Suppressor macrophage (primary cell): ENCODE measurements at places on chromosomes 16 and 17.

- peak; percentile 20 for DNase-seq
Measured at GRCh38 chr16:89920723-89921122, 2.1 kb downstream of the MC1R start.

- DNase-seq, result no peak
Measured at GRCh38 chr17:22171631-22172030, 479.3 kb downstream of the KCNJ18 start.

- DNase-seq, result no peak
Measured at GRCh38 chr16:84043486-84044117, 1.0 kb upstream of the SLC38A8 start.

GRCh38 chr17:69516225-69516624 lies 101.7 kb downstream of the MAP2K6 start:
- no peak for DNase-seq

DNA sequence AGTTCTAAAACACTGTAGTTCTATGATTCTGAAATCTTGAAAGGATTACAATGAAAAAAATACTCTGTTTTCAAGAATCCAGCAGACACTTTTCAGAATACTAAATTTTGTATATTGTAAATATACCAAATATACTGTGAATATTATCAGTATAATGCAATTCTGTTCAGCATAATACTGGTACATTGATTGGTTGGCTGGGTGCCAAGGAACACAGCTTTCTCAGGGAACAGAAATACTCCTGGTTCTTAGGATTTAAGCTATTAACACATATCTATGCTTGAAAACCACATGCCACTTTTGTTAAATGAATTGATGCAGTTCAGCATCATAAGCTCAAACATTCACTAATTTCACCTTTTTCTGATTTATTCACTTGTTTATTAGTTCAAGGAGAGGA lies 2.5 kb upstream of the GINS3 start:
- DNase-seq, result no peak

DNA sequence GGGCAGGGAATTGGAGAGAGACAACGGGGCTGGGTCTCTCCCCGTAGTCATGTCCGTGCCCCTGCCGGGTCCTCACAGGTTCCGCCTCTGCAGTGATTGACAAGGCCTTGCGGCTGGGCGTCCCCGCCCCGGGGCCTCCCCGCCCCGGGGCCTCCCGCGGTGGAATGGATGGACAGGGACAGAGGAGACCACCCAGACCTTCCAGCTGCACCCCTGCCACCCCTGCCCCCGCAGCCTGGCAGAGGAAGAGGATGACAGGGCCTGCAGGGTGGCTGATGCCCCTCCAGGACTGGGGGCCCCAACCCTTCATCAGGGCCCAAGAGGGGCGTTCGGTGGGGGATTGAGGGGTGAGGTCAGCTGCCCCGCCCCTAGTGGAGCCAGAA lies 216.4 kb upstream of the CIBAR2 start:
- no peak for DNase-seq

DNA sequence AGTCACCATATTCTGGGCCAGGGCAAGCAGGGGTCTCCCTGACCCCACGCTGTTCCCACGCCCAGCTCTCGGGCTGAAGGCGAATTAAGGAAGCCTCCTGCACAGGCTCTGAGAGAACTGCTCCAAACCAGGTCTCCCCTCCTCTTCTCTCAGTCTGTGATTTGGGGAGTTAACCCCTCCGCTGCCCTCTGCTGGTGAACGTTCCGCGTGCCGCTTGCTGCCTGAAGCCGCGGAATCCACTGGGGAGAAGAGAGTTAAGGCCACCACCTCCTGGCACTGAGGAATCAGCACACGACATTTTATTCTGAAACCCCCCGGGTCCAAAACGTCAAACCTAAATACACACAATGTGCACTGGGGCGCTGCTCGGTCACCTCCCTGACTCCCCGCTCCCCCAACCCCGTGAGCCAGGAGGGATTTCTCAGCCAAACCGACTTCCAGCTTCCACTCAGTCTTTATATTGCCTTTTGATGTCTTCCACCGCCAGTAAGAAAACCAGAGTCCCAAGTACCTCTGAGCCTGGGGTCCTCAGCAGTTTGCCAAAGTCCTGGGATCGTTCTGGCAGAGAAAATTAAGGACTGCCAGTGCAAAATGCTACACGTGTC lies 54.4 kb upstream of the RCVRN start:
- peak; percentile 50 for DNase-seq

GRCh38 chr17:59842901-59843652 lies 49.7 kb downstream of the TUBD1 start:
- peak; percentile 85 for DNase-seq

- peak; percentile 48 for DNase-seq
Measured at GRCh38 chr17:29197516-29198272, 17.5 kb upstream of the MYO18A start.

DNA sequence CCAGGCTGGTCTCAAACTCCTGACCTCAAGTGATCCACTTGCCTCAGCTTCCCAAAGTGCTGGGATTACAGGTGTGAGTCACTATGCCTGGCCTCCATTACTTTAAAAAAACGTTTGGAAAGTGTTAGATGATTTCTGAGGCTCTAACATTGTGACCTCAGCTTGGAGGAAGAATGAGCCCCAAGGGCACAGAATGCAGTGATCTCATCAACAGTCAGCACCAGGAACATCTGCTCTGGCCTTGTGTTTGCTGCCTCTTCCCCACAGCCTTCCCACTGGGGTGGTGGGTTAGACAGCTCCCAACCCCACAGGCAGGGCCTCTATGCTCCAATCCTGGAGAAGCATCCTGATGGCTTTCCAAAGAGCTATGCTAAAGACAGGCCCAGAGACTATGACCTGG lies 37.7 kb upstream of the SREBF1 start:
- DNase-seq, result no peak

GRCh38 chr16:22264786-22265185 lies 32.4 kb upstream of the POLR3E start:
- no peak for DNase-seq

DNA sequence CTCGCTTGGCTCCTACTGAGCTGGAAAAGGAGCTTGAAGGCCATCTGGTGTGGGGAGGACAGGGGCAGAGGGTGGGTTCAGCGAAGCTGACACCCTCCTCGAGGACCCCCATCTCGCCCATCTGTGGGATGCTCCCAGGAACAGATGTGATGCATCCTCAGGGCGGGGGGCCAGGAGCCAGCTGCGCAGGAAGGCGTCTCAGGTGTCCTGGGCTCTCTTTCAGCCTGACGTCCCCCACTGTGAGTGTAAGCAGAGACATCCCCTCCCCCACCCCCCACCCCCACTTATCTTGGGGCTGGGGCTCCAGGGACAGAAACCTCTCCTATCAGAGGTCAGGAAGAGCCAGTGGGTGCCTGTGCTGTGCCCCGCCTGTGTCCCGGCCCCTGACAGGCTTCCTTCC lies 16.2 kb downstream of the KIF19 start:
- DNase-seq, result no peak

- DNase-seq, result peak; percentile 66
Measured at GRCh38 chr17:21129023-21129681, 2.4 kb downstream of the DHRS7B start.

DNA sequence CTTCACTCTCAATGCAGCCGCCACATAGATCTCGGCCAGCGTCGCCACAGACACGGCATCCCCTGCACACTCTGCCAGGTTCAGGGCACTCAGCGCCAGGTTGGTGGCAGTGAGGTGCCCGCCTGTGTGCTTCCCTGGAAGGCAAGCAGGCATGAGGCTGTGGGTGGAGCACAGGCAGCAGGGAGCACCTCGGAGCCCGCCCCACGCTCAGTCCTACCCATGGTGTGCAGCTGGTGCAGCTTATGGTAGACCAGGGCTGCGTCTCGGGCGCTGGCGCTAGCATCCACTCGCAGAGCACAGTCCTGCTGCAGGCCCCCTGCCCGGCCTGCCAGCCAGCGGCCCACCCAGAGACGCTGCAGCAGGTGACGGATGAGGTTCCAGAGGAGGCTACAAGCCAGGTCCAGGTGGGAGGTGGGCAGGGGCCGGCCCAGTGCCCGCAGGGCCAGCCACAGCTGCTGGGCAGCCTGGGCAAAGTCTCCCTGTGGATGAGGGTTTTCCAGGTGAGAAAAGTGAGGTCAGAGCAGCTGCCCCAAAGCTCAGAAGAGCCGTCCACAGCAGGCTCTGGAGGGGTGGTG lies 20.5 kb downstream of the SREBF1 start:
- DNase-seq, result no peak

DNA sequence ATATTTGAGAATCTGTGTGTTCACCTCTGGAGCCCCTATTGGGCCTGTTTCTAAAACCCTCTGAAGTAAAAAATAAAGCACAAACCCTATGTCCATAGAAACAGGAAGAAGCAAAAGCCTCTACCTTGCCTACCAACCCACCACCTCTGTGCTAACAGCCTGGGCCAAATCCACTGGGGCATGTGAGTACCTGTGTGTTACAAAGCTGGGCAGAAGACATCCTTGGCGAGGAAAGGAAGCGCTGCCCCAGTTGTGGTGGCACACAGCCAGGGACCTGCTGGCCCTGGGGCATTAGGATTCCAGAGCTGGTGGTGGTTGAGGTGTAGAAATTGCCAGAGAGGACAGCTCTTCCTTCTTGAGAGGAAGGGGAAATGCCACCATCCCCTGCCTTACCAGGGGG lies 30.0 kb downstream of the MYO18A start:
- DNase-seq, result no peak

GRCh38 chr17:37510056-37510455 lies 20.4 kb downstream of the DUSP14 start:
- no peak for DNase-seq

DNA sequence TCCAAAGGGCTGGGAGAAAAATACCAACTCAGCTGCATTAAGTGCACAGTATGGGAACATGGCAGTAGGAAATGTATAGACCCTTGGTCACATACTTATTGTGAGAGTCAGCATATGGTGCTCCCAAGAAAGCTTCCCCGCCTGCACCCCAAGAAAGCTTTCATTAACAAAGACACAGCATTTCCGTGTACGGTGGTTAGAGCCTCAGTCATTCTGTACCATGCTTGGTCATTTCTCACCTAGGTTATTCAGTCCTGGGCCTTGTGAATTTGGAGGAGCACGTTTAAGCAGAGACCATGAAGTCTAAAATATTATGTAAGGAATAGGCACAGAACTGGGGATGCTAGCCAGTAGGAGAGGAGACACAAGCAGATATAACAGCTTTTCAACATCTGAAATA lies 56.1 kb downstream of the ESRP2 start:
- no peak for DNase-seq

DNA sequence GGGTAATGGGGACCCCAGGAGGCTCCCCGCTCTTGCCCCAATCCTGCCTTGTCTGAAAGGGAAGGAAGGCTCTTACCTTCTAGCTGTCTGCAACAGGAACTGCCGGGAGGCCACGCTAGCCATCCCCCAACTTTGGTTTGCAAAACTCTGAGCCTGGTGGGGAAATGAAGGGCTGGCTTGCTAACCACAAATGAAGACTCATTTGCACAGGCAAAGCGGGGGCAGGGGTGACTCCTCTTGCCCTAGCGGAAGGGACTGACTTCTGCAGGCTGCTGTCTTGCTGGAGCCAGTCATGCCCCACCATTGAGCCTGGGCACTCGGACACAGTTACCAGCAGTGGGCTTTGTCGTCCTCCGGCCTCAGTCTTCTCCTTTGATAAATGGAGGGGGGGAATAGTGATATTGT lies 52.6 kb downstream of the PLCG2 start:
- peak; percentile 96 for DNase-seq
